ENCODE measurements at places on chromosomes 1 and 21.

GRCh38 chr1:219159946-219160645 lies 13.6 kb upstream of the LYPLAL1 start:
- DNase-seq = no peak

GRCh38 chr1:11187494-11187893 lies 1.7 kb upstream of the ANGPTL7 start:
- no peak for DNase-seq

DNA sequence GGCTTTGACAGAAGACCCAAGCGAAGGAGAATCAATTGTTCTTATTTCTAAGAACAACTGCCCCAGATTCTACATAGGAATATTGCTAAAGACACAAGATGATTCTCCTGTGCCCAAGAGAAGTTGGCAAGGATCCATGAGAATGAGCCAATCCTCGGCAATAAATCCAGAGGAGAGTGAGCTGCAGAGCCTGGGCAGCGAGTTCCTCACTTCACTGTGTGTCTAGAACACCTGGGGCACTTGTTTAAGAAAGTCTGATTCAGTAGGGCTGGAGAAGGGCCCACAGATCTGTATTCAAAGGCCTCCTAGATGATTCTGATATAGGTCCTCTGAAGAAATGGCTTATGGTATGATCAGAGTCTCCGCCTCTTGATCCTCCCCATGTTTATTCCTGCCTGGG lies 31.8 kb downstream of the GADD45A start:
- peak; percentile 56 for DNase-seq

- DNase-seq = peak; percentile 48
These were observed 43.1 kb upstream of the BCL10 start for GRCh38 chr1:85319491-85319890.

DNA sequence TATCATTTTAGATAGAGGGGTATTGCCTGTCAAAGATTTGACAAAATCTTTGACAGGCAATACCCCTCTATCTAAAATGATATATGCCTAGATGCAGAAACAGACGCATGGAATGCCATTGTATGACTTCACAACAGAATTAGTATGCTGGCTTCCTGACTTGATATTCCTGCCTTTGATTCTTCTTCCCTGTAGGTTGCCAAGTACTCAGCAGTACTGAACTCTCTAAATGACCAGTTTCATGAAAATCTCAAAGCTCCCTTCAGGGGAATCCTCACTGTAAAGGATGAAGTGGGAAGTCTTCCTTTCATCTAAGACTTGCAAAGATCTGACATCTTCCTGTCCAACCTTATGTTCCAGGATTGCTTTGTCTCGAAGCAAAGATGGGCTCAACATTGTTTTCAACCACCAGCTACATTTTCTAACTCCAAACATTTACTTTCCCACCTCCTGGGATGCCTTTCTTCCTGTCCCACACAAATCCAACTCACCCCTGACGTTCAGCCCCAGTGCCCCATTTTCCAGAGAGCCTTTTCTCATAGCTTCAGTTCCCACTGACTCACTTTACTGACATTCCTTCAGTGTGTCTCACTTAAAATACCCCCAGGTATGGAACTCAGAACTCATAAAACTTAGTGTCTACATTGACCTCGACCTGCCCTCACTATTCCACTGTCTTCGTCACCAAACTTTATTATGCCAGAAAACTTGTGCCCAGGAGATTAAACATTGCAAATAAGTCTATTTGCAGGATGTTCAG lies 67.3 kb upstream of the KCNJ6 start:
- DNase-seq = no peak

DNA sequence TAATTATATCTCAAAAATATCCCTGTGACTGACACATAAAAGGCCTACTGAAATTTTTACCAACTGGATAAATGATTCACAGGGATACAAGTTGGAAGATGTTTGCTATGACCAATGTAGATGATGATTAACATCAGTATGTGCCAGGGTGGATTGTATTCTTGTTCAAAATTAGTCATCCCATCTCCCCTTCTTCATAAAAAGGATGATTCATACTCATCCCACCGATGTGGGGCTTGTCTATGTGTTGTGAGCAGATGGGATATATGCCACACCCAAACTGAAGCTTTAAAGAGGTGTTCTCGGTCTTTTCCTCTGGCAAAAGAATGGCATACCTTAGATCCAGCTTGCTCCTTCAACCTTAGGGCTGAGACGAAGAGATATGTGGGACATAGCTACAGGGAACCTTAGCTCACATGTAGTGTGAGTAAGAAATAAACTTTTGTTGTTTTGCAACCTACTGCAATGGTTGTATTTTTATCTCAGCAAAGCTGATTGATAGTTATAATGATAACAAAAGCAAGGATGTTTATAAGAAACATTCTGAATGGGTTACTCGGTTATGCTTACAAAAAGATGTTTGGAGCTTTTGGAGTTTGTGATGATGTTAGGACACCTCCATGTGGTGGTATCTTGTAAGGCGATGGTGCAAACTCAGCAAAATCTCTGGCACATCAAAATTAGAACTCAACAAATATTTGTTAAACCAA lies 29.4 kb downstream of the SPATA17 start:
- DNase-seq = peak; percentile 66

- no peak for DNase-seq
These were observed 16.5 kb downstream of the BACH1 start for GRCh38 chr21:29315131-29315749.

GRCh38 chr1:56631901-56632300 lies 13.2 kb upstream of the PRKAA2 start:
- DNase-seq = no peak

All from fibroblast of skin of scalp (primary cell).